H9 (cell line): ENCODE measurements at places on chromosomes 16 and 17. TPM values are rescaled to one million over a fixed set of nuclear protein-coding genes. Genes with fewer than 3 reads are reported as not detected.
A peak's percentile ranks its signal among the peaks of the same experiment; 100 is the strongest.

The KREMEN2 gene
- 12.8 and 14.6 TPM in 2 replicates for total RNA-seq

The ATAD5 gene
- 24.6 and 27.0 TPM in 2 replicates for total RNA-seq

The ABCC3 gene
- 0.31 and 0.59 TPM in 2 replicates for total RNA-seq

The PABPN1L gene
- total RNA-seq: not detected in 2 replicates

The KRT25 gene
- total RNA-seq: not detected in 2 replicates

The IGF2BP1 gene
- total RNA-seq: 432 and 434 TPM in 2 replicates

The MEIOC gene
- total RNA-seq: 2.7 and 3.0 TPM in 2 replicates

The GRAP gene
- 0.55 TPM in 2 replicates for total RNA-seq

The SDK2 gene
- 7.9 and 9.1 TPM in 2 replicates for total RNA-seq

The ELMO3 gene
- total RNA-seq: 8.6 and 9.1 TPM in 2 replicates

The NPIPB9 gene
- 1.8 and 2.7 TPM in 2 replicates for total RNA-seq

The TNS4 gene
- total RNA-seq: 0.55 and 0.59 TPM in 2 replicates

- DNase-seq: no peak
Observed at GRCh38 chr16:47983999-47984580, 171.7 kb downstream of the ABCC12 start.

DNA sequence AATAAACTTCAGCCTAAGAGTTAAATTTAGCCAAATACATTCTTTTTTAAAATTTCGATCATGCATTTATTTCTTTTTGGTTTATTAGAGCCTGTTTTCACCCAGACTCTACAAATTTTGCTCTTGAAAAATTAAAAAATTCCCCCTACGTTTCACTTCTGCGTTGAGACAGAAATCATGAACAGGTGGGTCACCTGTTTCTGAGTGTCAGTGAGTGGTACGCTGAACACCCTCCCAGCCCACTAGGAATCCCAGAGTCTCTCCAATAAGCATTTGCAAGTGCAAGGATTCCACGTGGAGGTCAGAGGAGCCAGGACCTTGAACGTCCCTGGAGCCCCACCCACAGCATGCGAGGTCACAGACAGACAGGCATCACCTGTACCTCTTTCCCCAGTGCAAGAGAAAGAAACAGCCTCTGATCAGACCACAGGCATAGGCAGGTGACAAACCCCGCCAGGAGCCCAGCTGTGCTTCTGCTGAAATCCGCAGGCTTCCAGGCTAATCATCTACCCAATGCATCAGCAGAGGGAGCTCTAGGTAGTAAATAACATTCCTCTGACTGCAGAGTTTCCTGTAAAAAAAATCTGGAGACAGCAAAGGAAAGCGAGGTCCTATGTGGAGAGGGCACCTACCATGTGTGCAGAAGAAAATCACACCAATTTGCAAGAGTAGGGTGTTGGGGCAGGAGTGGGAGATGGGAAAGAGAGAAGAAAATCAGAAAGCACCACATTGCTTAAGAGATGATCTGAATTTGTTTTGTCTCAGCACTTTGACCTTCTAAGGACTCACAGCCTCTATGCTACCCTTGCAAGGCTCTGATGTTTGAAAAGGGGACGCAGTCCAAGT lies 5.9 kb upstream of the XYLT1 start:
- DNase-seq: peak; percentile 82

DNA sequence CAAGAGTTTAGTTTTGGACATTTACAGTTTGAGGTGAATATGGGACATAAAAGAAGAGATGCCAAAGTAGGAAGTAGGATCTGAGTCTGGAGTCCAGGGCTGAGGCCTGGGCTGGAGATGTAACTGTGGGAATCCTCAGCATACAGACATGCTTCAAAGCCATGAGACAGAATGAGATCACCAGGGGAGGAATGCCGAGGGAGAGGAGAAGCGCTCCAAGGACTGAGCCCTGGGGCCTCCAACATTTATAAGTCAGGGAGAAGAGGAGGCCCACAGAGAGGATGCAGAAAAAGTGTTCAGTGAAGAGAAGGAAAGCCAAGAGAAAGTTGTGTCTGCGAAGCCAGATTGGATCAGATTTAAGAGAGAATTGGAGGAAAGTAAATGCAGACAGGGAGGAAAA lies 277.5 kb upstream of the MYOCD start:
- DNase-seq: no peak

DNA sequence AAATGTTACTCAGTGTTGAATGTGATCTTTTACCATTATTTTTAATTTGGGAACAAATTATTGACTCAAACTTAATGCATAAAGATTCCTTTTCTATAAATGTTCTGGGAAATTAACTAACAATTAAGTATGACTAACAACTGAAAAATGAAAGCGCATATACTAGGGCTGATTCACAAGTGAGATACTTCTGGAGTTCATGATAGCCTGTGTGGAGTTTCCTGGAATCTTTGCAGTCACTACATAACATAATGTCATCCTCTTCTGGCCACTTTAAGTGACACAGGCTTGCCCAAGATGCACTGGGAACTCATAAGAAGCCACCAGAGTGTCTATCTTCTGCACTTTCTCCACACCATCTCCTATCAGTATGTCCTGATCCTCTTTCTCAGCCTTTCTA lies 450.3 kb upstream of the CDH11 start:
- DNase-seq: no peak

DNA sequence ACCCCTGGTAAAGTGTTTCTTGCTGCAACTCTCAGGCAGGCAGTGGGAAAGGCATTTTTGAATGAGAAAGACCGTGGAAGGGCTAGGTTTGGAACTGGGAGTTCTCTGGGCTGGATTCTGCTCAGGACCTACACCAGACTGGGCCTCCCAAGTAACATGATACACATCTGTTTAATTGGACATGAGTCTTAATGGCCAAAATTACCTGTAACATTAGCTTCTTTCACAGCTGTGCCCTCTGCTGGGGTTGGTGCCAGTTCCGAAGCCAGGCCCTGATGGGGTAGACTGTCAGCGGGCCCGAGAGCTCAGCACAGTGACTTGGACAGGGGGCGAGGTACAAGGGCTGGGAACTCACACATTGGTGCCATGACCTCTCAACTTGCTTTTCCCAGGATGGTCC lies 118.9 kb upstream of the IRX3 start:
- no peak for DNase-seq

DNA sequence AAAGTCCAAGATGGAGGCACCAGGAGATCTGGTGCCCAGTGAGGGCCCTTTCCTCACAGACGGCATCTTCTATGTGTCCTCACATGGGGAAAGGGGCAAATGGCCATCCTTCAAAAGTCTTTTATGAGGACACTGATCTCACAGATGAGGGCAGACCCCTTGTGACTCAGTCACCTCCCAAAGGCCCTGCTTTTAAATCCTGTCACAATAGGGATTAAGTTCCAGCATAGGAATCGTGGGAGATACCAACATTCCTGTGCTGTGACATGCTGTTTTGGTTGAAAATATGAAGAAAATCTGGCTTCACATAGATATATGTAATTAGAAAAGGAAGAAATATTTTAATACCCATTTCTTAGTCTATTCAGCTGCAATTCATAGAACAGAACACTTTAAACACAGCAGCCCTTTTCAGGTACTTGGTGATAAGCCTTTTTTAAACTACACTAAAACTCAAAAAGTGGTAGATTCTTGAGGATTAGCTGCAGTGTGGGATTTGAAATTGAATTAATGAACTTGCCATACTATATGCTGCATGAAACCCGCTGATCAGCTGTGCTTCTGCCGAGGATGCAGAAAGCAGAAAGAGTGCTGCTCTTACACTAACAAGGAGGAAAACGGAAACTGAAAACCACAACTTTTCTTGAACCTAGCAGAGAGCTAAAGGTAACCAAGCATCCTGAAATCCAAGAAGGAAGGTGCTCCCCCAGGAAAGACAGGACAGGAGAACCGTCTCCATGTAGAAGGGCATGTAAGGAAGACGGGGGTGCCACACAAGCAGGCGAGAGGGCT lies 32.7 kb downstream of the VPS53 start:
- no peak for DNase-seq

DNA sequence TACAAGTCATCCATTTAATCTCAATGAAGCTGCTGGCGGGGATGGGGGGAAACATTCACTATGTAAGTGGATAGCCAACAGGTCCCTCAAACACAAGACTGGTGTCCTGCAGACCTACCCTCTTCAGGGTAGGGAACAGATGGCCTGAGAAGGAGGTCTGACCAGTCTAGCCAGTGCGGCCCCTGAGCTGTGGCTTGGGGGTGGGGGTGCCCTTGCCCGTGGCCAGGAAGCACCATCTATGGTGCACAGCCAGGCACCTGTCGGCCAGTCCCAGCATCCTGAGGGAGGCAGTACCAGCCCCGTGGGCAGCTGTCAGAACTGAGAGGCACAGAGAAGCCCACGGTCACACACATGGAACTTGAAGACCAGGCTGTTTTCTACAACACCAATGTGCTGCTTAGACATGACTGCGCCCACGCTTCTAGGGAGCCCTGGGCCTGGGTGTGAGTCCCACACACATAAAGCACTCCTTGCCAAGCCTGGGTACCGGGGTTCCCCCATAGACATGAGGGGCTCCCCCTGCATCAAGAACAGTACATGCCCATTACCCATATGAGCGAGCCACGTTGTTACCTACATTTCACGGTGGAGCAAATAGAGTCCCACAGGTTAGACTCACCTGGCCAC lies 40.9 kb downstream of the RMI2 start:
- no peak for DNase-seq

GRCh38 chr16:78249056-78249455 lies 149.6 kb downstream of the WWOX start:
- DNase-seq: peak; percentile 63

GRCh38 chr16:86968866-86969265 lies 348.3 kb downstream of the C16orf95 start:
- DNase-seq: no peak

GRCh38 chr16:72099377-72099818 lies 5.8 kb downstream of the DHX38 start:
- DNase-seq: peak; percentile 76

GRCh38 chr17:27477050-27477888 lies 21.0 kb downstream of the KSR1 start:
- DNase-seq: no peak

GRCh38 chr17:7932483-7932891 lies 481 bp downstream of the CNTROB start:
- DNase-seq: peak; percentile 61

- DNase-seq: no peak
Observed at GRCh38 chr16:81492311-81492761, 47.7 kb downstream of the CMIP start.

DNA sequence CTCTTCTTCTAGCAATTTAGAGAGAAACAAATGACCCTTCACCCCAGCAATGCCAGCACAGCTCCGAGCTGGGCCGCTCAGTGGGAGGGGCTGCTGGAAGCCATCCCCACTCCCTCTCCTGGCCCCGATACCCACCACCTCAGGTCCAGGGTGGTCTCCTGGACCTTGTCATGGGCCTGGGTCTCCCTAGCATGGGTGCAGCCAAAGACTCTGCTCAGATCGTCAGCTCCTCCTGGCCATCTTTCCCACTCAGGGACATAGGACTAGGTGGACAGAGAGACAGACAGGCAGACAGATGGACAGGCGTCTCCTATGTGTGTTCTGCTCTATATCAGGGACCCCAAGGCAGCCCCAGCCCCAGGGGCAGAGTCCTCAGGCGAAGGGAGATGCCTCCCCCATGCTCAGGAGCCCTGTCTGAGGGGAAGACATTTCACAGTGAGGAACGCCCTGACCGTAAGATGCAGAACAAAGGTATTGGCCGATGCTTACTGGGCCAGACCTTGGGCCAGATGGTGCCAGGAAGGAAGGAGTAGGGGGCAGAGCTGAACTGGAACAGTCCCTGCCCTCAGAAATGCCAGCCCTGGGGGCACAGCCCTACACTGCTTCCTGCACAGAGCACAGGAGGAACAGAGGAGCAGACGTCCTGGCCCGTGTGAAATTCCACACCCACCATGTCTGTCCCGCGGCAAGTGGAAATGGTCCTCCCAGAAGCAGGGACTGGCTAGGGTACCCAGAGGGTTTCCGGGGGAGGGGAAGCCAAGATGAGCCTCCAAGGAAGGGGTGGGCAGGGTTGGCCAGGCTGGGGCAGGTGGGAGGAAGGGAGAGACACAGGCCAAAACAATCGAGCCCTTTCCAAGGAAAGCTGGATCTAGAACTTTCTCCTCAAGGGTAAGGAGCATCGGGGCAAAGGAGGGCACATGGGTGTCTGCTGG lies 13.0 kb downstream of the PITPNM3 start:
- no peak for DNase-seq

DNA sequence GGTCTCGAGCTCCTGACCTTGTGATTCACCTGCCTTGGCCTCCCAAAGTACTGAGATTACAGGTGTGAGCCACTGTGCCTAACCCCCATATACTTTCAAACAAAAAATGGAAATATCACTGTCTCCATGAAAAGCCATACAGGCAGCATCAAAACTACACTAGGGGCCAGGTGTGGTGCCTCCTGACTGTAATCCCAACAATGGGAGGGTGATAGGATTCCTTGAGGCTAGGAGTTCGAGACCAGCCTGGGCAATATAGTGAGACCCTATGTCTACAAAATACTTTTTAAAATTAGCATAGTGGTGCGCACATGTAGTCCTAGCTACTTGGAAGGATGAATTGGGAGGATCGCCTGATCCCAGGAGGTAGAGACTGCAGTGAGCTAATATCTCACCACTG lies 15.7 kb downstream of the HMOX2 start:
- DNase-seq: no peak

- DNase-seq: no peak
Observed at GRCh38 chr16:68021490-68021889, 1.5 kb downstream of the DDX28 start.

DNA sequence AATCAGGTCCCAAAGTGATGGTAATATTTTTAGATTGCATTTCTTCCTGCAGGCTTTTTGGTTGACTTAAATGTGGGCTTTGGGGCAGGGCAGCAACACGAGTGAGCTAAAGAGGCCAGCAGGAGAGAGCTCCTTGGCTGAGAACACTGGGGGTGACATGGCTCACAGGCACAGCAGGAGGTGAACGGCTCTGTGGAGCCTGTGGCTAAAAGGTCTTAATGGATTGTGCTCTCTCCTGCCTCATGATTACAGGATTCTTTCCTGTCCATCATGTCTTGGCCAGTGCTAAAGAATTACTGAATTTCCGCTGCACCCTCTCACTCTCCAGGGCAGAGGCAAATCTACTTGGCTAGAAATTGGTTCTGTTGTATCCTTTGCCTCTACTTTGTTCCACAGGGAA lies 366.6 kb downstream of the HS3ST4 start:
- DNase-seq: no peak

- DNase-seq: no peak
Observed at GRCh38 chr17:32191306-32191705, 49.0 kb downstream of the RHOT1 start.

- peak; percentile 100 for DNase-seq
Observed at GRCh38 chr17:79796763-79797491, at the start of gene CBX8. Gene CBX8, minus strand, starts transcription at chr17:79797077. Its CDS starts 79 bp downstream, at chr17:79796998.

DNA sequence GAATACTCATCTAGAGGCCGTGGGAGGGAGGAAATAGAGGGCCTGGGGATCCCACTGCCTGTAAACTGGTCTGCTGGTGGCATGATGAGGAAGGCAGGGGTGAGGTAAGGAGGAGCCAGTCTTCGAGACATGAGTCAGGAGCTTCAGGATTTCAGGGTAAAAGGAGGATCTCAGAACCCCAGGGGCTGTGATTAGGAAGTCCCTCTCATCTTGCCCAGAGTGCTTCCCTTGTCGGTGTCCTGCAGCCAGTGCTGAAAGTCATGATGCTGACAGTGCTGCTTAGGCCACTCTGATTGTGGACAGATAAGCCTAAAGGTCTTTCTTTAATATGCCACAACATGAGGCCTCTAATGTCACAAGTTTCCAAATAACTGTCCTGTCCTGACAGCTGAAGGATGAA lies 29.6 kb downstream of the COG4 start:
- DNase-seq: no peak
